ENCODE measurements at places on chromosomes 11 and 22.

- no peak for DNase-seq
Measured at GRCh38 chr11:19714387-19715363, 2.0 kb downstream of the NAV2 start.

DNA sequence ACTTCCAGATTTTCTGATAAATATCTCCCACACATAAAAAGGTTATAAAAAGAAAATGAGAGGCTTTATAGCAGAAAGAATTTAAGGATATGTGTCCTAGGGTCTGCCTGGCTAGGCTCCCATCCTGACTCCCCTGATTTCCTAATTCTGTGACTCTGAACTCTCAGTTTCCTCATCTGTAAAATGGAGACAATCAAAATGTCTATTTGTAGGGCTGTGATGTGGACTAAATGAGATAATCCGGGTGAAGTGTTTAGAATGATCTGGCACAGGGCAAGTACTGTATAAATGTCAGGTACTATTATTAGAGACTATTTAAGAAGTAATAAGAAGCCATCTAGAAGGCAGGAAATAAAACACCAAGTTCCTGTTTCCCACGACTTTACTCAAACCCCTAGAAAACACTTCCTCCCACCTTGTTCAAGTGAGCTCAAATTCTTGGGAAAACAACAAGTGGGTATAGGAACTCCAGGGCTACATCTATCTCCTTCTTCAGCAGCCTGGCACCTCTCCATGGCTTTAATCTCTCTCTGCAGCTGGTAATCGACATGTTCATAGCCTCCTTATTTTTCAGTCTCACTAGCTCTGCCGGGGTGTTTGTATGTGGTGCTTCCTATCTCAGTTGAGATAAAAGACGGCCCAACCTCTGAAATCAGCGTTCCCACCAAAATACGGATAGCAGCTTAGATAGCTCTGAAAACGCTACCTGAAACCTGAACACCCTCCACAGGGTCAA lies 6.7 kb downstream of the ASCC2 start:
- DNase-seq = no peak

DNA sequence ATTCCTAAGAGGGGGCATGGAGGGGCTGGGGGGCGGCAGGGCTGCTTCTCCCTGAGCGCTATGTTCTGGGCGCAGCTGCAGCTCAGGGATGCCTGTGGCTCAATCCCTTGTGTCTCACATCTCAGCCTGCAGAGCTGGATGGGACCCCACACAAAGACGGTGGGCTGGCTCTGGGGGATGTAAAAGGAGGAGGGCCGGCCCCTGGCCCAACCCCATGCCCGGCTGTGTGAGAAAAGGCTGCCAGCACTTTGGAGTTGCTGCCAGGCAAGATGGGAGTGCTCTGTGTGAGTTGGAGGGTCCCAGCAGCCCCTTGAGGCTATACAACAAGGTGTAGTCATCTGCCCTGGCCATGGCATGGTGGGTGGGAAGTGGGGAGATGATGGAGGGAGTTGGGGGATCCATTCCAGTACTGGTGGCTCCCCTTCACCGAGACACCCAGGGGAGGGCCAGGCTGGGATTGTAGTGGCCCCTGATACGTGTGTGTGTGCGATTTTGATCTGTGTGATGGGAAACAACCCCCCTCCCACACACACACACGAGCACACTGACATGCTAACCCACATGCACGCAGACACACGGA lies 1.3 kb upstream of the TBX10 start:
- no peak for DNase-seq

DNA sequence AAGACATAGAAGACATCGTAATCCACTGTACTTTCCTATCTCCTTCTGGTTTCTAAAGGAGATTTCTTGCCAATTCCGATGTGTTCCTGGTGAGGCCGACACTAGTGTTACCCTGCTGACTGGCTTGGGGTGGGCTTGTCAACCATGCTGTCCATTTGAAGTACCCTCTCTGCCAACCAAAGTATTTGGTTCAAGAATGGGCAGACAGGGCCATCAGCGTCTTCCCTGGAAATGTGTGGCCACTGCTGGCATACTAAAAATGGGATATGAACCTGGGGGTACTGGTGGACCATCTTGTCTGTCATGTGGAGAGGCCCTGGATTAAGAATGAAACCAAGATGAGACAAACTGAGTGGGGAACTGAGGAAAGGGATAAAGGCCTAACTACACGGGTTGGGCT lies 1.8 kb upstream of the VSTM5 start:
- no peak for DNase-seq

- no peak for DNase-seq
Measured at GRCh38 chr22:33332538-33332937, 274.4 kb upstream of the SYN3 start.

DNA sequence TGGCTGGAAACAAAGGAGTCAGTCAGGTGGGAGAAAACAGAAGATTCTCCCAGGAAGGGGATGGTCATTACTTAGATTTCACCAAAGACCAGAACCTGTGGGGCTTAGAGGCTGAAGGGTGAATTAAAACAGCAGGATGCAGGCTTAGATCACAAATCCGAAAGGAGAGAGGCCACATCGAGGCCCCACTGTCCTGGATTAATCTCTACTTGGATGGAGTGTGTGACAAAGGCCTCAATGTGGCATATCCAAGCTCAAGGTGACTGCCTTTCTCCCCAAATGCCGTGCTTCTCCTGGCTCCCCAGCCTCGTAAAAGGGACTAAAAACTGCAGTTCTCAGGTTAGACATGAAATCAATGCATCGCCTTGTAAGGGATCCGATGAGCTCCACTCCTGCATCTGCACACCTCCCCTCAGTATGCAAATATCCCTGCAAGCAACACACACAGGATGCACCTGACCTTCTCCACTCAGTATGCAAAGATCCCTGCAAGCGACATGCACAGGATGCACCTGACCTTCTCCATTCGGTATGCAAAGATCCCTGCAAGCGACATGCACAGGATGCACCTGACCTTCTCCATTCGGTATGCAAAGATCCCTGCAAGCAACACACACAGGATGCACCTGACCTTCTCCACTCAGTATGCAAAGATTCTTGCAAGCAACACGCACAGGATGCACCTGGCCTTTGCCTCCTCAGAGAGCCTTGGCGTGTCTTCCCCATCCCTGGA lies 447.4 kb downstream of the BRD1 start:
- no peak for DNase-seq

DNA sequence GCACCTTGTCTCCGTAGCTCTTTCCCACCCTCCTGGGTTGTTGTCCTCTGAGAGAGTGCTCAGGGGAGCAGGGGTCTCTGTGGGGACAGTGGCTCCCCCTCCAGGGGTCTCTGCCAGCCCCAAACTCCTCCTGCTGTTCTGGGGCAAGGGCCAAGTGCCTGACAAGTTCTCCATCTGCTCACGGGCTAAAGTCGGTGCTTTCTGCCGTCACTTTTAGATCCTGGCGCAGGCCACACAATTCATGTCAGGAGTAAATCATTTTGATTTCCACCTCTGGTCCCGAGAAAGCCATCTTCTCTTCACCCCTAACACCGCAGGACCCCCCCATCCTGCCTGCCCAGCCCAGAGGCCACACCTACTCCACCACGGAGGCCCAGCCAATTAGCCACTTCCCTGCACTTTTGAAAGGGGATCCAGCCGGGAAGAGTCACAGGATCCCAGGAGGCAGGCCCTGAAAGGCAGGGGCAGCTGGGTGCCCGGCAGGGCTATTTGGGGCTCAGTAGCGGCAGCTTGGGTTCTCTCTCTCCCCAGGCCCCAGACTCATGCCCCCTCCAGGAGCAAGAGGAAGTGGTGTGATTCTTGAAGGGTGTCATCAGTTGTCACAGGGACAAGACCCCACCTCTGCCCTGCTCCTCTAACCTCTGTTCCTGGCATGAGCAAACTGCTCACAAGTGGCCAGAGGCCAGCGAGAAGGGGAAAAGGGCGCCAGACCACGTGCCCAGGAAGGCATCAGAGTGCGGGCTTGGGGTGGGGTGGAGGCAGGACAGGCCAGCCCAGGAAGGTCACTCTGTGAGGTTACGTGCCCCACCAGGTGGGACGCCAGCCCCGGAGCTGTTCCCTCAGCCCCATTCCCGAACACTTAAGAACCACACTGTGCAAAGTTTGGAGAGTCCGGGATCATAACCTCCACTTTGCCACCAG lies 1.3 kb downstream of the MACROD1 start:
- DNase-seq = no peak

DNA sequence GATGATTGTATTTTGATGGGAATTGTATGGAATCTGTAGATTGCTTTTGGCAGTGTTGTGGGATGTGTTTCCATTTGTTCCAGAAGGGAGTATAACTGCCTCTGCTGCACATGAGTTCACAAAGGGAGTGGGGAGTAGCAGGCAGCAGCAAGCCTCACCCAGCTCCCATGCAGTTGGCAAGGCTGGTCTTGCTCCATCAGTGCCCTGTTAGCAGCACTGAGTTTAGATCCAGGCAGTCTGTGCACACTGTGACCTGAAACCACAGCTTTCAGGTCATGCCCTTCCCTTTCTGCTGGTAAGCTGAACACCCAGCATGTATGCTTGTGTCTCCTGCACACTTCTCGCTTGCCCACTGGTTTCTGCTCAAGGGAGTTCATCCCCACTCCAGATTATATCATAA lies 3.7 kb upstream of the NUCB2 start:
- DNase-seq = no peak

DNA sequence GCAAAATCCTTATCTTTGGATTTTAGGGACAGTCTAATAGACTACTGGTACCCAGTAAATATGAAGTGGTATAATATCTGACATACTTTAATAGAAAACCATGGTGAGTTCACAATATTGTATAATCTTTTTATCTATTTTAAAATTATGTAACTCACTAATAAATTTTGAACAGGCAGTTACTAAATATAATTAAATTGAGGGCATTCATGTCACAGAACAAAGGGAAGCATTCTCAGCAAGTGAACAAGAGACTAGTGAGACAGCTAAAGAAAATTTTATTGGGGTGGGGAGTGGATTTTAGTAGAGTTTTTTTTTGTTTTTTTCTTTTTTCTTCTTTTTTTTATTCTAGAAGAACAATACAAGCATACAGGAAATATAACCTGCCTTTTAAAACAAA lies 55.0 kb downstream of the DNAJC24 start:
- no peak for DNase-seq

DNA sequence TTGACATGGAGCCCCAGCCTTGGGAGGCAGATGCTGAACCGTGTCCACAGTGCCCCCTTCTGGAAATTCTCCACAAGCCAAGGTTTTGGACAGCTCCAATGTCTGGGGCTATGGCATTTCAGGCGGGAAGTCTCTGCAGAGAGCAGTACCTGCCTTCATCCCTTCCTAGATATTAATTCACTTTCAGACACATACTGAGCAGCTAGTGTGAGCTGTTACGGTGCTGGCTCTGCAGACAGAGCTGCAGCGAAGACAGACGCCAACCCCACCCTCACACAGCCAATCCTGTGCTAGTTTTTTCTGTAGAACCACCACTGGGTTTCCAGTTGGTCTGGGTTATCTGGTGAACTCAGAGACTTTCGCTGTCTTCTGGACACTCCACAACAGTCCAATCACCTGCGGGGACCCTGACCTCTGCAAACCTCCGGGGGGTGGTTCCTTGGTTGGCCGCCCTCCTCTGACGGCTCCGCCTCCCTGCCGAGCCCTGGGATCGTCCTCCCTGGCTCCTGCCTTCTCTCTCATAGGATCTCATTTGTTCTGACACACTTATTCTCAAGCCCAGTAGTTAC lies 9.1 kb downstream of the LMF2 start:
- peak; percentile 39 for DNase-seq

- no peak for DNase-seq
Measured at GRCh38 chr22:43488031-43488866, 76.4 kb downstream of the MPPED1 start.

DNA sequence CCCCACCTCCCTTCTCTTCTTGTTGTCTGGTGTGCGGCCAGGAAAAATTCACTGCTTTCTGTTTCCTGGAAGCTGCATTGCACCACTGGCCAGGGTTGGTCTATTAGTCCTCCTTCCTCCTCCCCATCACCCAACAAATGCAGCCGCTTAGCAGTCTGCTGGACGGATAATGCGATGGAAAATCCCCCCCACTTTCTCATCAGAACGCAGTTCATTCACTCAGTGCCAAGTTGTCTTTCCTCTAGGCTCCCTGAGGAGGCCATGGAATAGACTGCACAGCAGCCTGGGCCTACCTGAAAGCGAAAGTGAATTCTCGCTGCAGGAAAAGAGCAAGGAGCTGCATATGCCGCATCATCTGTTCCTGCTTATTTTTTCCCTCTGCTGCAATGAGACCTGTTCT lies 513.6 kb downstream of the METTL15 start:
- no peak for DNase-seq

DNA sequence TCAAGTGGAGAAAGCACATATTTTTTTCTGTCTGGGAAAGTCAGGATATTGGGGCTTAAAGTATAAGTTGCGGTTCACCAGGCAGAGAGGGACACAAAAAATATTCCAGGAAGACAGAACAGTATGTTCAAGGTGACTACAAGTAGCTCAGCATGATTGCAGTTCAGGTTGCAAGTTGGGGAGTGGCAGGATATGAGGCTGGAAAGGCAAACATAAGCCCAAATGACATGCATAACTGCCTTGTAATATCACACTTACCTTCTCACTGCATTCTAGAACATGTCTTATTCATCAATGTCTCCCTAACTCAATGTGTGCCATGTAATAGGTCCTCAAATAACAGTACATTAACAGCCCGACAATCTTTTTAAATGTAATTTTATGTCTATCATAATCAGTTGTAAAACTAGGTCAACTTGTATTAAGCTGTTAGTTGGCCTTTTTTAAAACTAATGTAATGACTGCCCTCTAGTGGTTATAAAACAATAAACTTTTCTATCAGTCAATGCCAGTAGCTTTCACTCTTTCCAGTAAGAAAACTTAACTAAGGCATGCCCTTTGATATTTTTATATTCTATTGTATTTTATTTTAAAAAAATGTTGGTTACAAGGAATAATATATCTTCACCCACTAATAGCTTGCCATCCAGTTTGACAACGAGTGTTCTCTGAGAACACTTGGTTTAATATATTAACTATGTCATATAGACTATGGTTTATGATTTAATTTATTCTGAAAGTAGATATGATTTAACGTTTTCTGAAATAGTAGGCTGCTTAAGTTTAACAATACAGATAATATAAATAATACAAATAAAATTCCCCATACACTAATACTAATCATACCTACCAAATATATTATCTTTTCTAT lies 39.4 kb upstream of the CFAP300 start:
- DNase-seq = no peak

GRCh38 chr11:63459586-63459985 lies 31.4 kb downstream of the PLAAT5 start:
- no peak for DNase-seq

- DNase-seq = no peak
Measured at GRCh38 chr11:67441098-67441563, 2.1 kb downstream of the CORO1B start.

- no peak for DNase-seq
Measured at GRCh38 chr11:109071712-109072524, 350.1 kb upstream of the C11orf87 start.
